HEK293T (cell line): ENCODE measurements at places on chromosomes 6 and 20.

- DNase-seq: no peak
Observed at GRCh38 chr20:843912-844311, 10.4 kb downstream of the FAM110A start.

- no peak for DNase-seq
Observed at GRCh38 chr6:113620386-113620785, 236.8 kb upstream of the MARCKS start.

- DNase-seq: no peak
Observed at GRCh38 chr20:57034001-57034400, 232.4 kb downstream of the BMP7 start.

- no peak for DNase-seq
Observed at GRCh38 chr20:24376311-24377099, 92.9 kb upstream of the SYNDIG1 start.

- no peak for DNase-seq
Observed at GRCh38 chr20:41437836-41438235, 71.2 kb upstream of the EMILIN3 start.

DNA sequence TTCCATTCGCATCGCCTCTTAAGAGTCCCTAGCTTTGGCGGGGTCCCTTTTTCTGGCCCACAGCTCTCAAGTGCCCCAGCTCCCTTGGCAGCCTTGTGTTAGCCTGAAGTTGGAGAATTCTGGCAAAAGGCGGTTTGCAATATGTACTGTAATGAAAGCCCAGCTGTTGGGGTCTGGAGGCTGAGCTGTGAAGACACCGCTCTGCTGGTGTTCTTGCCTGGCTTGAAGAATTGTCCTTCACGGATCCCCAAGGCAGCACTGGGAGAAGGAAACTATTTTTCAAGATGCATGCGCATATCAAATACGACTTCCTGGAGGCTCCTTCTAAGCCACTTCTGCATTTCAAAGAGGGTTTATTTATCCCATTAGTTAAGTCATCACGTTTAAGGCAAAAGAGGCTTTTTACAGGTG lies 21.4 kb upstream of the CITED2 start:
- DNase-seq: no peak

DNA sequence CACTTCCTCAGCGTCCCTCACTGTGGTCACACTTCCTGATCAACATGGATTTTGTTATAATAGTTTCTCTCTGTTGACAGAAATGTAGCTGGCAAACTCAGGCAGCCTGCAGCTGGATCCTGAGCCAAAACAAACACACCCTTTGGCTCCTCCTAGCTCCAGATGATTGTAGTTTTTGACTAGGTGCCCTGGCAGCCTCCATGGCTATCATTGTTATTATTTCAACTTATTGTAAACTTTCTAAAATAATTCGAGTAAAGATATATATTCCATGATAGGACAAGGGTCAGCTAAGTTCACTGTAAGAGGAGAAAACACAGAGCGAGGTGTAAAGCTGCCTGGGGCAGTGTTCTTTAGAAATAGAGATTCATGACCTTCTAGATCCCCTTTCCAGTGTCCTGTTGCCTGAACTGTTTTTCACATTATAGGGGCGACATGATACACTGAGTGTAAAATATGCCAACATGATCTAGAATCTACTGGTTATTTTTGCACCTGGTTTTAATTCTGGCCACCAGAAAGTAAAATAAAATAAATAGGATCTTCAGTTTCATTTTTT lies 98.2 kb upstream of the HDGFL1 start:
- peak; percentile 13 for DNase-seq

- DNase-seq: no peak
Observed at GRCh38 chr6:159229651-159230051, 60.5 kb downstream of the FNDC1 start.

- DNase-seq: no peak
Observed at GRCh38 chr20:588932-589672, 21.0 kb downstream of the TCF15 start.

DNA sequence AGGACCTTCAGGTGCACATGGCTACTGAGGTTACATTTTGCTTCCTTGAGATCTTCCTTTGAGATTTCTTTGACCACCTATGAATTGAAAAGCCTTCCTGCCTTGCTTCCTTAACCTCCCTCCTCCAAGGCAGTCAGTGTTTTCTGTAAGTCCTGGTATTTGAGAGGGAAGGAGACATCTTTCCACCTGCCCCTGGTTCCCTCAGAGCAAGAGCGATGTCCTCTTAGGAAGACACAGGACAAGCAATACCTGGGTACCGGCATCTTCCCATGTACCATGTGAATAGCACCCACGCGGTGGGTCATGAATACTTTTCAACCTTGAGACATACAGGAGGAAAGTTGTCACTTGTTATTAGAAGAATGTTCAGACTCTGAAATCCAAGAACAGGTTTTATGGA lies 37.1 kb downstream of the GINS1 start:
- no peak for DNase-seq

DNA sequence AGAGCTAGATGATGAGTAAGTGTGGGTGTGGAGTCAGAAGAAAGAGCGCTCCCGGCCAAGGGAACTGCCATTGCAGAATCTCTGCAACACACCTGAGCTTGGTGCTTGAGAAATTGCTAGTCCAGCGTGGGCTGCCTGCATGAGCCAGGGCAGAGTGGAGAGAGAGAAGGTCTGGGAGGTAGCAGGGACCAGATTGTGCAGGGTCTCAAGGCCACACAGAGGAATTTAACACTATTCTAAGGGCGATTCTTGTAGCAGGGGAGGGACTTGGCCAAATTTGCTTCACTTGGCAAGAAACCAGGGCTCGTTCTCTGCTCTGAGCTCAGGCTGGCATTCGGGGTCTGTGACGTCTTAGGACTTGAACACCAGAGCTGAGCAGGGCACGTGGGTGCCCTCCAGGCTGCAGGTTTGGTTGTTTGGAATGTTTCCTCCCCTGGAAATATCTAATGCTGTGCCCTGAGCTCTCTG lies 53.5 kb downstream of the BCAS4 start:
- no peak for DNase-seq

DNA sequence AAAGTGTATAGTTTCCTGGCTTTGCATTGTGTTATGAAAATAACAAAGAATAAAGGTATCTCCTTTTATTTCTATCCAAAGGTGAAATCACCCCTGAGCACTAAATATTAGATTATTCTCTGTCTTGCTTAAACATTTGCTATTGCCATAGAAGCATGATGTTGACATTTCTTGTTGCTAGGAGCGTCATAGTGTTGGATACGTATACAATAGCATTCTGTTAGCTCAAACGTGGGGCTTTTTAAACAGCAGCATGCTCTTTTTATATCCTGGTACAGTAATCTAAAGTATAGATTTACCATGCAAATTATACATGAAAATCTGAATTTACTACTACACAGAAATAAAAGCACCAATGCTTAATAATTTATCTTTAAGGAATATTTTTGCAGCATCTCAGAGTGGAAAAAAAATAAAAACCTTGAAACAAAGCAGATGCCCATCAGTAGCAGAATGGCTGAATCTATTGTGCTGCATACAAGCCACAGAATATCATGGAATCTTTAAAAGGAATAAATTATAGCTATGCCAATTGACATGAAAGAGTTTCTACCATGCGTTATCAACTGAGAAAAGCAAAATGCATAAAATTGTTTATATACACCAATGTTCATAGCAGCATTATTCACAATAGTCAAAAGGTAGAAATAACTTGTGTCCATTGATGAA lies 9.6 kb upstream of the HSF2 start:
- no peak for DNase-seq

- DNase-seq: no peak
Observed at GRCh38 chr6:134690048-134690447, 259.9 kb downstream of the ALDH8A1 start.

DNA sequence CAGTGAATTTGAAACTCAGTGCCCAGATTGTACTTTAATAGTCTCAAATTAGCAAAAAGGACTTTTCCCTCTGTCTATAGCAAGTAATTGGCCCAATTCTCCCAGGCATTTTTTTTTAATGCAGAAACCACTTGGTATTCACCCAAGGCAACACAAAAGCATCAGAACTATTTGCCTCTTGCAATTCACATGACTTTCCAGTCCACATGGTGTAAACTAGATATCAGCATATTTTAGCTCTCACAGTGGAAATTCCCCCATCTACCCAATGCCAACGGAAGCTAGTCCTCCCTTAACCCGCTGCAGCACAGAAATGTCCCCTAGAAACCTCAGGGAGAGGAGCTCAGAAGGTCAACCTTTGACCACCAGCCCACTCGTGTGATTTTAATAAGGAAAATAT lies 103.4 kb upstream of the CDYL start:
- DNase-seq: no peak

DNA sequence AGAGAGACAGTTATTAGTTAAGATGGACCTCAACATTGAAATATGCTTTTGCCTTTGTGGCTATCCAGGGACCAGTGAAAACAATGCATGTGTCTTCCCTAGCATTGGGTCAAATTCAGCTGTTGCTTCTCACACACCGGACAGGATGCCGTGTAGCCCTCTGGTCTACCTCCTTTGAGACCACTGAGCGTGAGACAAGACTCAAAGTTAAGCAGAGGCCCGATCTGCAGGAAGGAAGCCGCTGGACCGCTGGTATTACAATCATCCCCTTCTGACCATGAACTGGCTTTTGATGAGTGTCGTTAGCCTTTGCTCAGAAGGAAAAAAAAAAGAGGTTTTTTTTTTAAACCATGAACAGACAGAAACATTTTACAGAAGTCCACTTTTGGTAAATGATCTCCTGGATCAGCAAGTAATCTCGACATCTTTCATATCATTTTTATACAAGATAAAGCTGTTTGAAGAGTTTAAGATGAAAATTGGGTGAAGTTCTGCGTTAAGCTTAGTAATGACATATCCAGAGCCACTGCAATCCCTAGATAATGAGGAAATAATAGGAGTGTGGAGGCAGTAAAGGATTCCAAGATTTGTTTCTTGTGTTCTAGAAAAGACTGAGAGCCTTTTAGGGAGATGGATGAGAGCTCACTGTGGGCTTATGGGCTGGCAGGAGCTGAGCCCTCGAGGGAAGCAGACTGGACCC lies 622.8 kb downstream of the QKI start:
- DNase-seq: no peak

- no peak for DNase-seq
Observed at GRCh38 chr20:2706688-2707352, 14.2 kb downstream of the EBF4 start.

- DNase-seq: no peak
Observed at GRCh38 chr20:16072220-16072619, 501.0 kb downstream of the KIF16B start.

DNA sequence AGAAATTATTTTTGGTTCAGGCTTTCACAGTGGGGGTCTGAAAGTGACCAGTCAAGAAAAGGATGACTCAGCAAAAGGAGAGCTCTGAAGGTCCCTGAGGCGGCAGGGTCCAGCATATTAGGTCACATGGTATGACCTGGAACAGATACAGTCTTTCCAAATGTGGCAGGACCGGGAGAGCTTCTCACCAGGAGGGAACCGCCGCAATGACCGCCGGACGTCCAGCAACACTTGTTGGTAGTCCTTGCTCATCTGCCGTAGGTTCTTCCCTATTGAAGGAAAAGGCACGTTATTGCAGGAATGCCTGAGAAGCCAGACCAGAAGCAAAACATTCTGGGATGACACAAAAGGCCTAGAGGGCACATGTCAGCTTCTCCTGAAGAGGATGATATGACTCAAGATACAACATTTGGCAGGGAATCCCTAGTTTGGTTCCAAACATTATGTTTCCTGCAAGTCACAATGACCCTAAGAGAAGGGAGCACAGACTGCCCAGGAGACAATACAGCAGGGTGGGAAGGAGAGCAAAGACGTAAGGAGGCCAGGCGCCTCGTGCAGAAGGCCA lies 17.4 kb downstream of the TBC1D20 start:
- DNase-seq: no peak

DNA sequence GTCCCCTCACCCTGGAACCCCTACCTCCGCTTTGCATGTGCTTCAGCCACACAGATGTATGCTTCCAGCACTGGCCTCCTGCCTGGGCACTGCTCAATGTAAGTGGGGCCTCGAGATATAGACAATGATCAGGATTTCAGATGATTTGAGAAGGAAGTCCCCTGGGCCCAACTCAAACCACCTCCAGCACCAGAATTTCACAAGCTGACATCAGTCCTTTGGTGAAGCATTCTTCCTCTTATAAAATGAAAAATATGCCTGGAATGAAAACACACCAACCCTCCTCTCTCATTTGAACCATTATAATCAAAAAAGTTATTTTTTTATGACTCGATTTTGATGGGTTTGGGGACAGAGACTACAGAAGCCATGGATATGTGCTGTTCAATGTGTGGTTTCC lies 48.5 kb downstream of the BTBD3 start:
- DNase-seq: no peak

GRCh38 chr20:53829724-53830521 lies 236.3 kb upstream of the ZNF217 start:
- no peak for DNase-seq
